Hypothalamus (tissue), 51 donors: ENCODE measurements at places on chromosomes 7 and 10.

DNA sequence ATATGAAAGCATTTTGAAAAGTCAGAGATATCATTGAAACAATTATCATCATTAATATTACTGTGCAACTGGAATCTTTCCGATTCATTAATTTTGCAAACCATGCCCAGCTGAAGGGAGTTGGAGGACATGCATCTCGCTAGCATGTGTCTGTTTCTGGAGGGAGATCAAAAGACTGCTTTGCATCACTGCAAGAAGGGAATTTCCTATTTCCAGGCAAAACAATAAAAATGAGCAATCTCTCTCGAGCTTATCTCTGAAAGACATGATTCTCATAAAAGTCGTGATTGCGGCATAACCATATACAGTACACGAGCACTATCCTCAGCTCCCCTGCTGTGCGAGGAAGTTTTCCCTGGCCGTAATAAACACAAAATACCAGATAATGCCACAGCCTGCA, 607.6 kb upstream of the DPP6 start:
- DNase-seq = no peak

DNA sequence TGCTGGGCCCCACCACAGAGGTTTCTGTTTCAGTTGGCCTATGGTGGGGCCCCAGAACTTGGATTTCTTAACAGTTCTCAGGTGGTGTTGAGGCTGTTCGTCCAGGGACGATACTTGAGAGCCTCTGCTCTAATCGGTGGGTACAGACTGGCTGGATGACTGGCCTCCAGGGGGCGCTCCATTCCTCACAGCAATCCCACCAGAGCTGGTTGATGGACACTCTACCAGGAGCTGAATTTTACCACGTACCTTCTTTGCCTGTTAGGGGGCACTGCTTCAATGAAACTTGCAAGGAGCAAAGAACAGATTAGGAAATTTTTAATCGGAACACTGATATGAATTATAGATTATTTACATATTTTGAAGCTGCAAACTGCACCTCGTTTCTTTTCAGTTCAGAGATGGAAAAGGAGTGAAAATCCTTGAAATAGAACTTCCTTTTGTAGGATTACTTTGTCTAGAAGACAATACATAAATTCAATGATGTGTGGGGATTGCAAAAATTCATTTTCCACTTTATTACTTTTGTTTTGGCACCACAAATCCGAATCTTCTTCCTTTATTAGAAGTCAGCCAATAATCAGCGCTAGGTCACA, 44.8 kb downstream of the KBTBD2 start:
- DNase-seq = peak; percentile 81

DNA sequence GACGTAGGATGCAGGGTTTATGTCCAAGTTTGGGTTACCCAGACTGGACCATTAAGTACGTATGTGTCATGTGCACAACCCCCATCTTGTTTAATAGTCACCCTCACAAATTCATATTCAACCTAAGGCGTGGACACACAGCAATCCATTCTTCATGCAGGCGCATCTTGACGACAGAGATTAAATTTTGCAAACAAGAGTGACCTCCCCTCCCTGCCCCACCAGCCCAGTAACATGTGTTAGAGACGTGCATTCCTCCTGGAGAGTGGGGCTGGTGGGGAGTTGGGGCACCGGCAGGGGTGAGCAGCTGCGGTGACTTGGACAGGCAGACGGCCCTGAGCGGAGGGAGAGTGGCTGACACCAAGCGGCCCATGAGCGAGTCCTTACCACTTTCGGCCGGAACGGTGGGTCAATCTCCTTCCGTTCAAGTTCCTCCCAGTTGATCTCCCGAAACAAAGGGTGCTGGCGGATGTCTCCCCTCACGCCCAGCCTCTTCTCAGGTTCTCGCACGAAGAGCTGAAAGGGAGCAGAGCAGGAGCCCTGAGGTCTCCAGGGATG, 149.6 kb downstream of the PRKCQ start:
- DNase-seq = no peak

- no peak for DNase-seq
These were observed 15.9 kb downstream of the CROT start for GRCh38 chr7:87361320-87361719.

- DNase-seq = peak; percentile 15
These were observed 22.6 kb upstream of the PRKCQ start for GRCh38 chr10:6602700-6603084.

GRCh38 chr10:21522631-21523406, 2.7 kb downstream of the SKIDA1 start:
- DNase-seq = no peak

DNA sequence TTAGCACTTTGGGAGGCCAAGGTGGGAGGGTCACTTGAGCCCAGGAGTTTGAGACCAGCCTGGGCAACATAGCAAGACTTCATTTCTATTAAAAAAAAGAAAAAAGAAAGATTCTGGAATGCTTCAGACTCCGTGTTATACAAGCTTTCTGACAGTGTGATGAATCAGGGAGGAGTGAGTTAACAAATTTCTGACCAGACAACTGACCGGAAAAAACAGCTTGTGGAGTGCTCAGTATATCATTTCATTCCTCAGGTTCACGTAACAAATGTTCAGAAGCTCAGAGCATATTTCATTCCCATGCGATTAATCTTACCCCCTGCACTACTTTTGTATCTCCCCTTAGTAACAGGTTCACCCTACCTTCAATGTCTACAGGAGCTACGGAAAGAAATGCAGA, 28.6 kb upstream of the TNPO3 start:
- no peak for DNase-seq

- no peak for DNase-seq
These were observed 88.1 kb upstream of the RET start for GRCh38 chr10:42988517-42989395.

DNA sequence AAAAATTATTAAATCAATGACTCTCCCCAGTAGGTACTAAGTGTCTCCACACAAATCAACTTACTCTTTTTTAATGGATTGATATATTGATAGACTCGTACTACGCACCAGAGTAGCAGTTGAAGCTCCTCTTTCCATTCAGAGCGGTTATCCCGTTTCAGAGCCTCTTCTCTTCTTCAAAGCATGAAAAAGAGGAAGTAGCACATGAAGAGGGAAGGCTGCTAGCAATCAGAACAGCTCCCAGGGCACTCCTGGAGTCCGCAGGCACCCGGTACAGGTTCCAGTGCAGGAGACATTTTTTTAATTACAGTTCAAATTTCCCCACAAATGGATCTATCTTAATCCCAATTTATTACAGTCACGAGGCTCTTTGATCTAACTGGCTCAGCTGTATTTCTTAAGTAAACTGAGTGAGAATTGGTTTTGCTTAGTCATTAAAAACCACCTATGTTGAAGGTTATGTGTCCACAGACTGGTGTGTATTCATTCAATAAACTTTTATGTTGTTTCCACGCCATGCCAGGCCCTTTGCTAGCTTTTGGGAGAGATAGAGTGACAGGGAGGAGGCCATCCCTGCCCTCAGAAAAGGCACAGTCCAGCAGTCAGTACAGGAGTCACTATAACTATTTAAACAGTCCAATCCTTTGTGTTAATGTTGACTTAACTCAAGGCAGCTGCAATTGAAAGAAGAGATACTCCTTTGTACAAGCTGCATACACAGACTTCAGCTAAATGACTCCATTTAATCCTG, 32.1 kb upstream of the CALN1 start:
- DNase-seq = no peak

GRCh38 chr7:18762189-18762588, 266.6 kb downstream of the HDAC9 start:
- no peak for DNase-seq

GRCh38 chr10:62025134-62025794, 123.8 kb downstream of the ARID5B start:
- DNase-seq = no peak

DNA sequence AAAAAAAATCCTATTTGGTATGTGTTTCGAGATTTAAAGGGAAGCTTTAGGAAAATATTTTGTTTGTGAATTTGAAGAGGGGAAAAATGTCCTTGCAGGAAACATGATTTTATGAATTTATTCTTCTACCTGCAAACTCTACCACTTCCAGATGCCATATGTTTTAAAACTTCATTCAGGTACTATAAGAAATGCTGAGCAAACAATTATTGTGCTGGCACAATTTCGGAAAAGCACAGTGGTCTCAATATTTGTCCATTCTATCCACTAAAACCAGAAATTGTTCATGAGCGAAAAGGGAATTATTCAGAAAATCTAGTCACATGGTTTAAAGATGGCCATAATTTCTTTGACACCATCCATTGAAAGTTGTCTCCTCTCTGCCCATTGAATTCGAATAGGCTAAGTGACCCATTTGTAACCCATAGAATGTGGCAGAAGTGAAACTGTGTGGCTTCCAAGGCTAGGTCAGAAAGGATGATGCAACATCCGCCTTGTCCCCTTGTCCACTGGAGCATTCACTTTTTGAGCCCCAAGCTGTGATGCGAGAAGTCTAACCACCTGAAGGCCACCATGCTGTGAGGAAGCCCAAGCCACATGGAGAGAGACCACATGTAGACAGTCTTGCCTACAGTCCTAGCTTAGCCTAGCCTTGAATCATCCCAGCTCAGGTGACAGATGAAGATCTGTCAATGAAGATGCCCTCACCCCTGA, 189.8 kb upstream of the PRKCQ start:
- no peak for DNase-seq

- no peak for DNase-seq
These were observed 34.7 kb downstream of the SPDYE6 start for GRCh38 chr7:102321351-102322201.

GRCh38 chr10:50325449-50326171, 74.3 kb upstream of the ASAH2 start:
- no peak for DNase-seq

DNA sequence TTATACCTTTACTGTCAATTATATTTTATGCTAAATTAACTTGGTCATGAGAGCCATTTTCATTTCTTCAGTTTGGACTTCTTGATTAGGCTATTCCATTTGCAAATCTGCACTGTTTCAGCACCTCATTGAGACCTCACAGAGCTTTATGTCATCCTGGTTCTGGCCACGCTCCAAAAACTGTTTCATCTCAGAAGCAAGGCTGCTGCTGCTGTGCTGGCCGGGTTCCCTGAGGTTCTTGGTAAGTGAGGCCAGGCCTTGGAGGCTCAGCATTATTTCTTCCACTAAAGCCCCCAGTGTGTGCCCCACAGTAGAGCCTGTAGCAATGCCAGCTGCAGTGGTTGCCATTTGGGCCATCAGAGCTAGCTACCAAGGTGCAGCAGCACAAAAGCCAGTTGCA, 7.8 kb upstream of the ZNF485 start:
- no peak for DNase-seq

DNA sequence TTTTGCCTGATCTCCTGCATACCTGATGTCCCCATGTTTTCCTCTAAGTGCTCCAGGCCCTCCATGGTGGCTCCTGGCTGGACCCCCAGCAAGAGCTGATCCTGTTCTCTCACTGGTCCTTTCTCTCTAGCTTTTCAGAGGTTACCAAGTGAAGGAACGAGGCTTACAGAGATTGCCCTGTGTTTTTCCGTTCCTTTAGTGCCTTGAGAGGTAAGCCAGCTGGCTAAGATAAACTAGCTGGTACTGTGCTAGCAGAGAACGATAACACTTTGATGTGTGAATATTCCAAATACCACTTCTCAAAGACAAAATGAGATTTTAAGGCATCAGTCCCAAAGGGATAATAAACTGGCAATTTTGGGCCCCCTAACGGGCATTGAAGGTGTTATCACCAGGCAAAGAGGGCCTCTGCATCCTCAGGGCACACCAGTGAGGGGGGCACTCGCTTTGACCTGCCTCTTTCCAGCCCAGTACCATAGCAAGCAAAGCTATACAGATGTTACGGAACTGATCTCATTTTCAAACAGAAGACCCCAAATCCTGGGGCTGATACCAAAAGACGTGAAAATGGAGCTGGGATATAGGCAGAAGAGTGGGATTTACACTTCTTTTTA, 8.4 kb upstream of the CCNY start:
- no peak for DNase-seq

- DNase-seq = no peak
These were observed 267.1 kb upstream of the FZD8 start for GRCh38 chr10:35909121-35909720.

GRCh38 chr7:47905076-47905920, 43.0 kb downstream of the PKD1L1 start:
- DNase-seq = peak; percentile 10

DNA sequence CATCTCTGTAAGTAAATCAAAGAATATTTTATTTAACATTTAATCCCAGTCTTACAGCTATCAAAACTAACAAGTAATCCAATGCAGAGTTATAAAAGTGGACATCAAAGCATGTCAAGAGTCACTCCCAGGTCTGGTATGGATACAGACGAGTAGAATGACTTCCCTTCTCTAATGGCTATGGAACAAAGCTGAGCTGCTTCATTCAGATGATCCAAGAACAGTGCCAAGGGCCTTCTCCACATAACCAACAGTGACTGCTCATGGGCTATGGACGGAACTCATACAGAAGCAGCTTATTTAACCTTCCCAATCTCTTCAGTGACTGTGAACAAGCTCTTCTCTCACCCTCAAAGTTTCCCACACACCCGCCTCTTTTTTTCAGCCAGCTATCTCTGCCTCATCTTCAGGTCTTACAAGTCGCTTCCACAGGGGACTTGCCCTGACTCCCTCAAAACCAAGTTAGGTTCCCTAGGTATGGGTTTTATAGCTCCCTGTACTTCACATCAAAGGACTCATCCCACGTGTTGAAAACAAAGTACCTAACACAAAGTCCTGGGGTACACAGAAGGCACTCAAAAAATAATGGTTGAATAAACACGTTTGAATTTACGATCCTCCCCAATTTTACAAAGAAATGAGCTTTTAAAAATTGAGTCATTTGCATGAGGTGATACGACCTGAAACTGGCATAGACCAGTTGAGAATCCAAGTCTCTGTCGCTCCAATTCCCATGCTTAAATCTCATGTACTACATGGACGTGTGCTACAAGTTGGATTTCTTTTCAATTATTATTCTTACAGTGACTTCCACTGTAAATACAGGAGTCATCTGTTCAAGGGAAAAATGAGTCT, 3.1 kb downstream of the USP6NL start:
- no peak for DNase-seq

- no peak for DNase-seq
These were observed 1455.7 kb upstream of the CELF2 start for GRCh38 chr10:9561821-9562505.

DNA sequence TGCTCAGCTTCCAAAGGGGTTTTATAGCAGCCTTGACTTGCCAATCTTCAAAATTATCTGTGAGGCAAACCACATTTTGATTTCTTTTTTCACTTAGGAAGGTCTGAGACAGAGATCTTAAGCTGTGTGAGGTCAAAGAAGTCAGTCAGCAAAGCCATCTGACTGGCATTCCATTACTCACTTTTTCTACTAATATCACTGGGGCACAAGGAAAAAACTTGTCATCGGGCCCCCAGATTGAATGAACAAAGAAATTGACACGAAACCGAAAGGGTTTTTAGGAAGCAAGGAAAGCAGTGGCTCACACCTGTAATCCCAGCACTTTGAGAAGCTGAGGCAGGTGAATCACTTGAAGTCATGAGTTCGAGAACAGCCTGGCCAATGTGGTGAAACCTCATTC, 78.5 kb upstream of the FRMD4A start:
- no peak for DNase-seq

GRCh38 chr7:69739190-69739589, 140.9 kb downstream of the AUTS2 start:
- no peak for DNase-seq

- DNase-seq = no peak
These were observed 36.6 kb downstream of the RASGEF1A start for GRCh38 chr10:43230101-43230908.
